Smooth muscle cell of trachea (primary cell): ENCODE measurements at places on chromosomes 6 and 20. TPM values are rescaled to one million over a fixed set of nuclear protein-coding genes. Genes with fewer than 3 reads are reported as not detected.

SLC17A3 gene
- total RNA-seq, result not detected in 2 replicates

RGS17 gene
- 13.4 and 25.5 TPM in 2 replicates for total RNA-seq

COL20A1 gene
- under 0.01 TPM in 2 replicates for total RNA-seq

REM1 gene
- total RNA-seq, result not detected in 2 replicates

HLA-DQA1 gene
- total RNA-seq, result not detected in 2 replicates
